ENCODE measurements at places on chromosomes 6 and 20. TPM values are rescaled to one million over a fixed set of nuclear protein-coding genes. Genes with fewer than 3 reads are reported as not detected.

The AIG1 gene
- total RNA-seq: 41.6 TPM

The CDSN gene
- not detected for total RNA-seq

The BIRC7 gene
- 33.8 TPM for total RNA-seq

The CD24 gene
- total RNA-seq: 267 TPM

The FILIP1 gene
- total RNA-seq: 16.8 TPM
